Hindlimb muscle (tissue), 1 donor: ENCODE measurements at places on chromosomes 12 and 14.

- peak; percentile 50 for DNase-seq
Observed at GRCh38 chr12:76259660-76260389, 88.4 kb downstream of the BBS10 start.

DNA sequence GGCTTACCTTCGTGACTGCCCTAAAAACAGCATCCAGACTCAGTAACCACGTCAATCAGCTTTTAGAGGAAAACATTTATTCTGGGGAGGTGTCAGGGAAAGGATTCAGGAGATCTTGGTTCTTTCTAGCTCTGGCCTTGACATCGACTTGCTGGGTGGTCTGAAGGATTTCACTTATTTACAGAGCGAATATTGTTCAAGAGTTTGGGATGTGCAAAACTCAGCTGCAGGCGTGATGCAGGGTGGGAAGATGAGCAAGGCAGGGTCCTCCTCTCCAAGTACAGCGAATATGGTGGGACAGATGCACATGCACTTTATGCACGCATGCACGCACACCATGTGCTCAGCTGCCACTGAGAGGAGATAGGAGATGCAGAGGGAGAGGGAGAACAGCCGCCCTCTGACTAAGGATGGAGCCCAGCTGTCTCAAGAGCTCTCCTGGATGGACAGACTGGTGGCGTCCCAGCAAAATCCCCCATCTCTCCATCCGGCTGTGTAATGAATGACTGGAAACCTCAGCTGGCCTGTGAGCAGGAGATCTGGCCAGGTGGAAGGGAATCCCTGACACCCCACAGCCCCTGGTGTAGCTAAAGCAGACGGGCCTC, 24.4 kb upstream of the BDKRB1 start:
- DNase-seq: no peak

GRCh38 chr12:29581631-29582030, 84.1 kb upstream of the OVCH1 start:
- no peak for DNase-seq

DNA sequence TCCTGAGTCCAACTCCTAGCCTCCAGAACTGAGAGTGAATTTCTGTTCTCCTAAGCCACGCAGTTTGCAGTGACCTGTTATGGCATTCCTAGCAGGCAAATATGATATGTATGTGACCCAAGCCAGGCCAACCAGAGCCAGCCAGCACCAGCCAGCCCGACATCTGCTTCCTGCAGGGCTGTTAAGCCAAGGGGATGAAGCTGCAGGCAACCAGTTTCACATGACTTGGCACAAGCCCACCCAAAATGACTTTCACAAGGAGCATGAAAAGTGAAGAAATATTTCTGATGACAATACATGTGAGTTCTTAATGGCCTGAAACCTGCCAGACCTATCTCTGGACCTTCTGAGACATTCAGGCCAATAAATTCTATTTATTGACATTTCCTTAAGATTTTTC, 68.1 kb downstream of the ITPK1 start:
- no peak for DNase-seq

DNA sequence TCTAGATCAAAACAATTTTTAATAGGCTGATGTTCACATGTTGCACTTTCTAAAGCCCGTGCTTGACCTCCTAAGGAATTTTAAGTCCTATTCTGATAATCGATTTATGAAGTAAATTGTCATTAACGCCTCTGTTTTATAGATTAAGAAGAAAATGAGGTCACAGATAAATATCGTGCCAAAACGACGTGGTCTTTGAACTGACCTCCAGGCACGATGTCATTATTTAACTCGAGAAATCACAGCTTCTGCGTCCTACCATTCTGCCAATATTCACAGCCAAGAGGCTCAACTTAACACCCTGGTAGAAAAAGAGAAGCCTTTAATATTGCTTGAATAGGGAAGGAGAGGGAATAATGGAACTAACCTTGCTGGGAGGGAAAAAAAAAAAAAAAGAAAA, 888 bp upstream of the EEA1 start:
- DNase-seq: peak; percentile 24

GRCh38 chr12:11768233-11768965, 118.9 kb downstream of the ETV6 start:
- DNase-seq: no peak

DNA sequence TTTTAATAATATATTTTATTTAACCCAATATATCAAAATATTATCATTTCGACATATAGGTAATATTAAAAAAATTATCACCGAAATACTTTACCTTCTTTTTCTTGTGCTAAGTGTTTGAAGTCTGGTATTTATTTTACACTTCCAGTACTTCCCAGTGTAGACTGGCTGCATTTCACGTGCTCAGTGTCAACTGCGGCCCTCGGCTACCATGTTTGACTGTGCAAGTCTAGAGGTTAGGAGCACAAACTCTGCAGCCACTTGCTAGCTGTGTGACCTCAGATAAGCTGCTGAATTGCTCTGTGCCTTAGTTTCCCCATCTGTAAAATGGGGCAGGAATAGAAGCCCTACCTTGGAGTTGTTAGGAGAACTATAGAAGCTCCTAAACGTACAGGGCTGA, 42.3 kb upstream of the ESRRB start:
- DNase-seq: no peak

DNA sequence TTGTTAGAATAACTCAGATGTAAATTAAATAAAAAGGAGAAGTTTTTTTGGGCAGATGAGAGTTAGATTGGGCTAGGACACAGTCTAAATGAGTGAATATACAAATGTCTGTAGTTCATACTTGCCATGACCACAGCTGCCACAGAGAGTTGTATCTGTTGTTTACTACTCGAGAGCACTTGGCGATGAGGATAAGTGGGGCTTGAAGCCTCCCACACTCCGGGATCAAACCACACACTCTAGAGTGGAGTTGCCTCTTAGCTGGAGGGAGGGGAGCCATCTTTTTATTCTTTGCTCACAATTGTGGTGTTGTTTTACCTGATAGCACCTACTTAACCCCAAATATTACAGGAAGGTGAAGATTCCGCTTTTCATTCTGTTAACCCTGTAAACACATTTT, 27.5 kb downstream of the BEST3 start:
- no peak for DNase-seq

- no peak for DNase-seq
Observed at GRCh38 chr12:28209782-28210181, 19.5 kb downstream of the CCDC91 start.

DNA sequence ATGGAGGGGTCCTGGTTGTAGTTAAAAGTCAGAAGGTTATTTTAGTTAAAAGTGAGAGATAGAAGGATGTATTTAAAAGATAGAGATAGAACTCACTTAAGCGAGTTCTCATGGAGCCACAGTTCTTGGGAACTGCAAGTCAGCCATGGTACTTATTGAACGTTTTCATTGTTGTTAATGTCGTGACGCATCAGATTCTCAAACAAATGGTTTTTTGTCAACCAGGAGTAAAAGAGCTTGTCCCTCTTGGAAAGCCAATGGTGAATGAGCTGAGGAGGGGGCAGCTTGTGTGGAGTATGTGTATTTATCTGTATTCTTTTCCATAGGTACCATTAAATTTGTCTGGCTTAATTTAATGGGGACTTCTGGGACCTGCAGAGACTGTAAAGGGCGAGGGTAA, 68.6 kb downstream of the FIGNL2 start:
- no peak for DNase-seq

DNA sequence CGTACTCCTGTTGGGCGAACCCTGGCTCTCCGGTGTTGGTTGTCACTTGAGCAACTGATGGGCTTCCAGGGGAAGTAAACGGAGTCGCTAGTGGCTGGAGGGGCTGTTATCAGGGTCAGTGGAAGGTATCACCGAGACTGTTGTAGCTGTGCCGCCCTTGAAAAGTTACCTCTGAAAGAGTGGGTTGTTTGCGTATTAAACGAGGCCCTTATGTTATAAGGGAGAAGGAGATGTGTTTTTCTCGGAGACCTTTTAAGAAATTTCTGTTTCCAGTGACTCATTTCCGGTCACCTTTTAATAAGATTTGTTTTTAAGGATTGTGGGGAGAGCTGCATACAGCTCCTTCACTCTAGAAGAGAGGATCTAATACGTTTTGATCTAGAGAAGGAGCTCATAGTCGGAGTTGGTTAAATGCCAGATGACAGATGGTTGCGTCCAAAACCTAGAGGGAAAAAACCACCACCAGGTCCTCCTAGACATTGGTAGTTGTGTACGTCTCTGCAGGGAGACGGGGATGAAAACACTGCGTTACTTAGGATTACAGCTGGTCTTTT, 750 bp upstream of the DBX2 start:
- DNase-seq: no peak

- no peak for DNase-seq
Observed at GRCh38 chr12:22709292-22709691, 84.3 kb downstream of the ETNK1 start.

DNA sequence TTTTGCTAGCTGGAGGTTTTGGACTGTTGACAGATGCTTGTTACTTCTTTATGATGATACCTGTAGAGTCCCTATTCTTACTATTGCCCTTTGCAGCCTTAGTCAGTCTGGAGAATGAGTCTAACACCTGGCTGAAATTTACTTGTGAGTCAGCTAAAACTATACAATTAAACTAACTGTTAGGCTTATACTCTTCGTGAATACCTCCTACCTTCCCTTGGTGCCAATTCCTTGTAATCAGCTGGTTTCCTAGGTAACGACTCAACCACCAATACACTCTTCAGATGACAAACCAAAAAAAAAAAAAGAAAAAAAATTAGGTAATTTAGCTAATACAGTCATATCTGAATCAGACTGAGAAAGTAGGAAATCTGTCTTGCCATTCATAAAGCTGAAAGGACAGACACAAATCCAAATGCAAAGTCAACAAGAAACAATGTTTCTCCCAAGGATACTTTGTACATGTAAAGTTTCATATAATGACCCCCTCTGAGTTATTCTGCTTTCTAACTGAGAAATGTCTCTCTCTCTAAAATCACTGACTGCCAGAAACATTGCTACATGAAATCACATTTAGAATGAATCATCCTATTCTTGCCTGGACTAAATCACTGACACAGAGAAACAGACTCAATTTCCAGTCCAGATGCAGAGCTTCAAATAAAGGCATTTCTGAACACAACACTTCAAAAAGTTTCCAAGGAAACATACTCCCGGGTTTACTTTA, 56.5 kb upstream of the CDKL1 start:
- DNase-seq: peak; percentile 23

DNA sequence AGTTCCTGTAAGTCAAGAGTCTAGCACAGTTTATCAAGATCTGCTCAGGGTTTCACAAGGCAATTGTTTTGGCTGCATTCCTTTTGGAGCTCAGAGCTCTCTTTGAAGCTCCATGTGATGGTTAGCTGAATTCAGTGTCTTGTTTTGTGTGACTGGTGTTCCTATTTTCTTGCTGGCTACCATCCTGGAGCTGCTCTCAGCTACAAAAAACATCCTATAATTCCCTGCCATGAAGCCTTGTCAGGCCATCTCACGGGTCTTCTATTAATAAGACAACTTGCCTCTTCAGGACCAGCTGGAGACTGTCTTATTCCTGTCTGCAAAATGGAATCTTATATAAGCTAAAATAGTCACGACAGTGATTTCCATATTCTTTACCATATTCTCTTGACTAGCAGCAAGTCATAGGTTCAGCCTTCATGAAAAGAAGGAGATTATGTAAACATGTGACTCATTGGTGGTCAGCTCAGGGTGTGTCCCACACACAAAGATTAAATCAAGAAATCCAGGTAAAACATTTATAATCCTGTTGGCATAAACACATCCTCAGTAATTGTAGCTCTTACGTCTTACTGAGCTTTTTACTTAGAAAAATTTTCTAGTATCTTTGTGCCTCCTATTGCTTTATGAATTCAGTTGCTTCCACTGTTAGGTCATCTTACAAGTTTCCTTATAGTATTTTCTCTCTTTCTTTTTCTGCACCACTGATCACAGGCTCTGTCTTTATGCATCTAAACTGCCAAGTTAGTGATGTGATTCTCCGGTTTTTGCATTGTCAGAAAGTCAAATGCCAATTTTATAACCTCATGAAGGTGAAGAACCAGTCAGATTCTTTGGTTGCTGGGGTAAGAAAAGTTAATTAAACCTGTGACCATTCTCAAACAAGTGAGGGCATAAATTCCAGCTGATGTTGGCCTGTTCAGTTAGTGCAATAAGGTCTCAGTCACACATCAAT, 378.5 kb upstream of the MGAT4C start:
- no peak for DNase-seq

- DNase-seq: no peak
Observed at GRCh38 chr12:5989621-5990020, 44.6 kb upstream of the ANO2 start.

DNA sequence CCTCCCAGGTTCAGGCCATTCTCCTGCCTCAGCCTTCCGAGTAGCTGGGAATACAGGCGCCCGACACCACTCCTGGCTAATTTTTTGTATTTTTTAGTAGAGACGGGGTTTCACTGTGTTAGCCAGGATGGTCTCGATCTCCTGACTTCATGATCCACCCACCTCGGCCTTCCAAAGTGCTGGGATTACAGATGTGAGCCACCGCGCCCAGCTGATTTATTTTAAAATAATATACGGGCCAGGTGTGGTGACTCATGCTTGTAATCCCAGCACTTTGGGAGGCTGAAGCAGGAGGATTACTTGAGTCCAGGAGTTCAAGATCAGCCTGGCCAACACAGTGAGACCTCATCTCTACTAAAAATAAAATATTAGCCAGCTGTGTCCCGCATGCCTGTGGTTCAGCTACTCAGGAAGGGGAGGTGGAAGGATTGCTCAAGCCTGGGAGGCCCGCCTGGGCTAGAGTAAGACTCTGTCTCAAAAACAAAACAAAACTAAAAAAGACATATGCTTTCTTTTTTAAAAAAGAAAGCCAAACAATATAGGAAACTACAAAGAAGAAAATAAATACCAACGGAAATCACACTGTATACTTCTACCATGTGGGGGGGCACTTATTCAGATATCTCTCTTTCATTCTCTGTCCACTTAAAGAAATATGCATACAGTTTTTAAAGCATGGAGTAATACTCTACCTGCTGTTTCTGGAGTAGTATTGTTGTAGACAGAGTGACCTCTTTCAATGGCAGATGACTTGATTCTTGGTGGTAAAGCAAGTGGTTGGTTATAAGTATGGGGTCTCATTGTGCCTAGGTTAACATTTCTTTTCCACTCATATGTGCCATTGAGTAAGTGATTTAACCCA, 930 bp upstream of the MIA2 start:
- no peak for DNase-seq

GRCh38 chr14:73753887-73754795, 40.0 kb upstream of the PNMA1 start:
- DNase-seq: no peak

- DNase-seq: no peak
Observed at GRCh38 chr12:111600205-111600642, 1.1 kb upstream of the ATXN2 start.

DNA sequence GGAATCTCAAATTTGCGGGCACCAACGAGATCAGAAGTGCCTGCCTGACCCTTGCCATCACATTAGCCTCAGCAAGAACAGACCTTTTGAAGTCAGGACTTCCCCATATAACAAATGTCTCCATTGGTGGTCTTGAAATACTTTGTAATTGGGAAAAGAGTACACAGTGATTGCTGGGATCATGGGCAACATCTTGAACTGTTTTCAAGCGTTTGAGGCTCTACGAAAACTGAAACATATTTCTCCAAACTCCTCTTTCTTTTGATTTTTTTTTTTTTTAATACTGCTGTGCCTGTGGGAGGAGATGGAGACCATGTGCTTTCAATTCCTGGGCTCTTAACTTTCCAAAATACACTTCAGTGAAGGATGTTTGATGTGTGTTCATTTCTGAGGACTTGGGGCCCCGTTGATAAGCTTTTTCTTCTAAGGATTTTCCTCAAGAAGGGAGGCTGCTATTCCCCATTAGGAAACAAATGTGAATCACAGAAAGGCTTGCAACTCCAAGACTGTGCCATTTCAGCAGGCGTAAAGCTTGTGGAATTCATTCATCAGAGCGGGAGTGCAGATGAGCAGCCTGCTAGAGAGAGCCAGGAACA, 94.5 kb downstream of the TMEM132C start:
- no peak for DNase-seq

- peak; percentile 69 for DNase-seq
Observed at GRCh38 chr12:122064025-122064777, 14.4 kb upstream of the MLXIP start.
